ENCODE measurements at places on chromosomes 16 and 17. TPM values are rescaled to one million over a fixed set of nuclear protein-coding genes. Genes with fewer than 3 reads are reported as not detected.

DNA sequence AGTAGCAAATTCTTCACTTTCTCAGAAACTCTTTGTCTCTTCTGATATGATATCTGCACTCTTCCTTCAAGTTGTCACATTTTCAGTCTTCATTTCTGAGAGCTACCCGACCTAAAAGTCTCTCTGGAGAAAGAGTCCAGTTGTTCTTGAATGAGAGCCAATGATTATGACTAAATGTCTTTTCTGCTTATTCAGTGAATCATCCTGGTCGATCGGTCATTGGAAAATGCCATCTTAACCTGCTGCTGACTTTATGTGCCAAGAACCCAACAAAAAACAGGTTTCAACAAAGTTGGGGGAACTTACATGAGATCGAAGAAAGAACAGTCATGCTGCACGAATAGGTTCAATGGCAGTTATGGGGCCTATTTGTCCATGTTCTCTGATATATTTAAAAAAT is 15.9 kb downstream of the SOX9 start:
- DNase-seq: peak; percentile 86

Gene RHBDL3
- total RNA-seq: 0.71 TPM

DNA sequence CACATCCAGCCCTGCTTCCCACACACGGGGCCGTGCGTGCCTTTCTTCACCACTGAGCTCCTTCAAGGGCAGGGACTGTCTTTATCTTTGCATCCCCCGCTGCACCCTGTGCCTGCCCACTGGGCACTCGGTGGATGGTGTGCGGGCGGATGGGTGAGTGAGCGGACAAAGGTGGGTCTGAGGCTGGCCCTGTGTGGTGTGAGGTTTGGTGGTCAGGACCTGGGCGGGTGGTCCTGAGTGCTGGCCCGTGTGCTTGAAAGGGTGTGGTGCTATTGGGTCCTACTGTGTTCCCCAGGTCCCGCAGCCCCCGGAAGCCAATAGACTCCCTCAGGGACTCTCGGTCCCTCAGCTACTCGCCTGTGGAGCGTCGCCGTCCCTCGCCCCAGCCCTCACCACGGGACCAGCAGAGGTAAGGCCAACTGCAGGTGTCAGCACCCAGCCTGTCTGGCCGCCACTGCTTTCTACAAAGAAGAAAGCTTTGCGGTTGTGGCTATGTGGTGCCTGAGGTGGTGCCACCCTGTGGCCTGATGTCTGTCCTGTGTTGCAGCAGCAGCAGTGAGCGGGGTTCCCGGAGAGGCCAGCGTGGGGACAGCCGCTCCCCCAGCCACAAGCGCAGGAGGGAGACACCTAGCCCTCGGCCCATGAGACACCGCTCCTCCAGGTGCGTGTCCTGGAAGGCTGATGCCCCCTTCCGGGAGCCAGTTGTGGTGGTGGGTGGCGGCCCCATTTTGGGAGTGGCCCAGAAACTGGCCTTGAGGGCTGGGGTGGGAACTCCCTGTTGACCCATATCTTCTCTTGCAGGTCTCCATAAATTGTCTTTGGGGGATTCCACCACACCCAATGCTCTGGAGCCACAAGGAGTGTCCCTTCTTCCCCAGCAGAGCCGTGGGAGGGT is 6.8 kb downstream of the ELOB start:
- peak; percentile 24 for DNase-seq

DNA sequence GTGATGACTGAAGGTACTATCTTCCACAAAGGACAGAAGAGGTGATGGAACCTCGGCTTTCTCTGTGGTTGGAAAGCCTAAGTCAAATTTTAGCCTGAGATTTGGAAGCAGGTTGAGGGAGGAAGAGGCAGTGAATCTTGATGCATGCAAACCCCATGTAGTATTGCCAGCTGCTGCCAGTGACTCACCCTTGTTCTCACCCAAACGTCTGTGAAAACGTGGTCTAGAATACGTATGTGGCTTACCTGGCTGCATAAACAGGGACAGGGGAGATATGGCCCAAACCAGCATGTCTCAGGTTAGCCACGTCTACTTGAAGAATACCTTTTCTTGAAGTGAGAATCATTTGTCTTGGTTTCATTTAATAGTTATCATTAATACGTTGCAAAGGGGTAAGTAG is 438.0 kb upstream of the MAF start:
- no peak for DNase-seq

Gene MPHOSPH6
- total RNA-seq: 78.1 TPM

GRCh38 chr17:80441598-80442322 is 26.8 kb downstream of the ENDOV start:
- no peak for DNase-seq
